Fibroblast of lung (primary cell): ENCODE measurements at places on chromosomes 7 and 10. TPM values are rescaled to one million over a fixed set of nuclear protein-coding genes. Genes with fewer than 3 reads are reported as not detected.
A peak's percentile ranks its signal among the peaks of the same experiment; 100 is the strongest.

DNA sequence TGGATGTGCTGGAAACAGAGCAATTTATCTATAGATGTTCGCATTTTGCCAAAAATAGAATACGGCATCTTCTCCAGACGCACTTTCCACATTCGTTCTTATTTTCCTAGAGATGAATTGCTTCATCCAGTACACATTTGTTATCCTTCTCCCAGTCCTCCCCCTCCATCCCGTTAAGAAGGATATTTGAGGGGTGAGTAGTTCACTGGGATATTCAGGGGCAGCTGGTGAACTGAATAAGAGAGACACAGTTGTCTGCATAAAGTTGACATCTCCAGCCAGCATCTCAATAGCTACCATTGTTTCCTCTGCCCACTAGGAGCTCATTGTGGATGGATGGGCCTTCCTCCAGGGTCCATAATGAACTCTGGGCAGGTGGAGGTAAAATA, 456.8 kb upstream of the NRP1 start:
- H3K4me3 ChIP-seq = no peak overlapping the region
- no peaks in the 10 kb centered on the region for H3K4me1 ChIP-seq
- H3K27ac ChIP-seq = no peak overlapping the region
- H3K36me3 ChIP-seq = no peaks in the 10 kb centered on the region

GRCh38 chr10:11235771-11236170, 218.1 kb downstream of the CELF2 start:
- H3K4me1 ChIP-seq = no peaks in the 10 kb centered on the region
- H3K27me3 ChIP-seq = no peaks in the 10 kb centered on the region
- H3K27ac ChIP-seq = no peak overlapping the region
- H3K36me3 ChIP-seq = no peaks in the 10 kb centered on the region

DNA sequence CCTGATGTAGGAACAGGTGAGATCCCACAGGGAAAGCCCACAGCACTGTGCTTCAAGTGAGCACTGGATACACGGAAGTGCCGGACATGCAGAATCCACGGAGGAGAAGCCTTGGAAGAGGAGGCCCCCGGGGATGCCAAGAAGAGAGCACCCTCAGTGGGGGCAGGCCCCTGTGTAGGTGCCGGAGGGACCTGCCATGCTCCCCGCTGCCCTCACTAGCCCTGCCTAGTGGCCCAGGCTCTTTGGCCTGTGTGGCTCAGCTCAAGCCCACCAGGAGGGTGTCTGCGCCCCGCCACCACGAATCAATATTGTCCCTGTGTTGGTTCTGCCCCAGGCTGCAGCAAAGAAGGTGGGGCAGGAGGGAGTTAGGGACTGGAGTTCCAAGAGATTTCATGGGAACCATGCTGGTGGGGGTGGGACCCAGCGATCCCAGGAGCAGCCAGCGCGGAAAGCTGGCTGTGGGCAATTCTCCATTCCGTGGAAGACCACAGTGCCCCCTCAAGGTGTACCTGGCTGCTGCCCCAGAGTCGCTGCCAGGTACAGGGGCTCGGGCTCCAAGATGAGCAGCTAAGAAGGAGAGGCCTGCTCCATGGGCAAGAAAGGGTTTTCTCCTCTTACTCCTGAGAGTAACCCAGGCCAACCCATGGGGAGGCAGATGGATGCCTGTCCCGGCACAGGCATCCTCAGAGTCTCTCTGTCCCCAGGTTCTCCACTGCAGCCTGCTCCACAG, 34.9 kb upstream of the LEP start:
- no peaks in the 10 kb centered on the region for H3K36me3 ChIP-seq
- H3K27ac ChIP-seq = no peak overlapping the region
- H3K27me3 ChIP-seq = peaks cover 50% of the 10 kb centered on the region
- no peak overlapping the region for H3K4me3 ChIP-seq
- no peaks in the 10 kb centered on the region for H3K4me1 ChIP-seq
- DNase-seq = no peak

GRCh38 chr10:19532411-19532810, 283.8 kb upstream of the PLXDC2 start:
- no peak for DNase-seq
- H3K4me3 ChIP-seq = no peak overlapping the region
- H3K27me3 ChIP-seq = no peaks in the 10 kb centered on the region

DNA sequence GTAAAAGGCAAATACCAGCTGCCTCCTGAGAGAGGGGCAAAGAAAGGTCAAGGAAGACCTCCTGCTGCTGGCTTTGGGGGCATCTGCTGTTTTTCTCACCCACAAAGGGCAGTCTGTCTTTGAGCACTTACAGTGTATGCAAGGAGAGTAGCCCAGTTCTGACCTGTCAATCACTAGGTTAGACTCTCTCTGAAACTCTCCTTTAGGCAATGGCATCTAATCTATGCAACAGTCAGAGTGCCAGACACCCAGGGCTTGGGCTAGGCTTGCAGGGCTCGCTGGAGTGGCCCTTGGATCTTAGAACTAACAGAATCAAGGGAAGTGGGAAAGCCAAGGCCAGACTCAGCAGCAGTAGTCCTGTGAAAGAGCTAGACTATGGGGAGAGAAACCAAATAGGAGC, 522.9 kb downstream of the NRG3 start:
- no peak overlapping the region for H3K27ac ChIP-seq
- H3K4me3 ChIP-seq = no peak overlapping the region
- no peaks in the 10 kb centered on the region for H3K4me1 ChIP-seq
- no peak for DNase-seq
- H3K36me3 ChIP-seq = no peaks in the 10 kb centered on the region
- no peaks in the 10 kb centered on the region for H3K27me3 ChIP-seq

Gene MGMT
- 21.8 and 29.1 TPM in 2 replicates for total RNA-seq

- no peaks in the 10 kb centered on the region for H3K27me3 ChIP-seq
- no peak overlapping the region for H3K27ac ChIP-seq
- no peaks in the 10 kb centered on the region for H3K36me3 ChIP-seq
- no peak for DNase-seq
- peaks cover 17% of the 10 kb centered on the region for H3K4me1 ChIP-seq
Observed at GRCh38 chr10:3480281-3480989, 304.6 kb downstream of the KLF6 start.

DNA sequence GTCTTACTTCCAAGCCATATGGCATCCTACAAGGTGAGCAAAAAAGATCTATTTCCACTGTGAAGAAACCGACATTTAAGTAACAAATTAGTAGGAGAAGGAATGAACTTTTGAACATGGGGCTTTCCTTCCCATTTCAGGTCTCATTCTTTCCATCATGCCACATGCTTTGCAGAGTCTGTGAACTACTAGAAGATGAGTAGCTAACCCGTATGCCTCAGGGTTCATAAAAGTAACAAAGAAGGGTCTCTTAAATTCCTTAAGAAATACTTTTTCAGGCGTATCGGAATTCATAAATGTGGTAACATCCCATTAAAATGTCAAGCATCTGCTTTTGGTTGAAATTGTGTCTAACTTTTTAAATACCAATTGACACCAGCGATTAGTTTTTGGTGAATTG, 81.3 kb upstream of the TNS3 start:
- H3K36me3 ChIP-seq = no peaks in the 10 kb centered on the region
- no peak overlapping the region for H3K4me3 ChIP-seq
- H3K27ac ChIP-seq = no peak overlapping the region
- no peaks in the 10 kb centered on the region for H3K27me3 ChIP-seq

Gene BLNK
- 0.33 and 0.51 TPM in 2 replicates for total RNA-seq

DNA sequence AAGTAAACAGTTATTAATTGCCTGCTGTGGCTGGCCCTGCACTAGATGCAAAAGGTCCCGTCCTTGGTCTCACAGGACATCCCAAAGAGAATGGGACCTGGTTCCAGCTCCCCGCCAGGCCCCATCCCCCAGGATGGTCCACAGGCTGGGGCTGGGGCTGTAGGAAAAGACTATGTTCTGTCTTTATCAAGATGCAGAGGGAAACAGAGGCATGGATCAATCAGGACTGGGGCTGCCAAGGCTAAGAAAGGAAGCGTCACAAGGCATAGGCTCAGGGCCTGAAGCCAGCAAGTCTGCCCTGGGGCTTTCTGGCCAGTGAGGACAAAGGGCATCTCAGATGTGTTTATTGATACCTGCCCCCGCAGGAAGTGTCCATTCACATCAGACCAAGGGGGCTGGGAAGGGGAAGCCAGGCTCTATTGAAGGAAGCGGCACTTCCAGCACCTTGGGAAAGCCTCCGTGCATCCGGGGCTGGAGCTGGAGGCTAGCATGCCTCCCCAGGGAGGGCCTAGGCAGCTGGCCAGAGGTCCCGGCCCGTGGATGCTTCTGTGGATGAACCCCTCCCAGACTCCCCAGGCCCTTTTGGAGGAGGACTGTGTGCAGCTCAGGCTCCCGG, 5.8 kb downstream of the VSIR start:
- H3K4me1 ChIP-seq = peaks cover 54% of the 10 kb centered on the region
- peak overlapping the region; percentile 74 for H3K27ac ChIP-seq
- peaks cover 1% of the 10 kb centered on the region for H3K36me3 ChIP-seq
- H3K27me3 ChIP-seq = no peaks in the 10 kb centered on the region

Gene ATRNL1
- total RNA-seq = 0.33 and 1.0 TPM in 2 replicates

GRCh38 chr7:132075515-132075914, 500.8 kb downstream of the PLXNA4 start:
- peaks cover 2% of the 10 kb centered on the region for H3K27me3 ChIP-seq

GRCh38 chr10:78272329-78272728, 238.7 kb downstream of the RPS24 start:
- H3K4me1 ChIP-seq = peaks cover 2% of the 10 kb centered on the region
- no peaks in the 10 kb centered on the region for H3K27me3 ChIP-seq
- H3K27ac ChIP-seq = no peak overlapping the region
- H3K4me3 ChIP-seq = no peak overlapping the region
- H3K36me3 ChIP-seq = no peaks in the 10 kb centered on the region

GRCh38 chr10:79444199-79445119, 965 bp downstream of the ZCCHC24 start:
- DNase-seq = peak; percentile 60
- H3K27ac ChIP-seq = peak overlapping the region; percentile 88
- peaks cover 2% of the 10 kb centered on the region for H3K36me3 ChIP-seq
- H3K4me3 ChIP-seq = peak overlapping the region; percentile 98
- H3K27me3 ChIP-seq = no peaks in the 10 kb centered on the region

Gene LIPN
- total RNA-seq = not detected in 2 replicates

Gene ADAM22
- 0.51 and 0.66 TPM in 2 replicates for total RNA-seq

- H3K27me3 ChIP-seq = no peaks in the 10 kb centered on the region
- DNase-seq = no peak
Observed at GRCh38 chr10:61330669-61331068, 122.5 kb downstream of the TMEM26 start.

DNA sequence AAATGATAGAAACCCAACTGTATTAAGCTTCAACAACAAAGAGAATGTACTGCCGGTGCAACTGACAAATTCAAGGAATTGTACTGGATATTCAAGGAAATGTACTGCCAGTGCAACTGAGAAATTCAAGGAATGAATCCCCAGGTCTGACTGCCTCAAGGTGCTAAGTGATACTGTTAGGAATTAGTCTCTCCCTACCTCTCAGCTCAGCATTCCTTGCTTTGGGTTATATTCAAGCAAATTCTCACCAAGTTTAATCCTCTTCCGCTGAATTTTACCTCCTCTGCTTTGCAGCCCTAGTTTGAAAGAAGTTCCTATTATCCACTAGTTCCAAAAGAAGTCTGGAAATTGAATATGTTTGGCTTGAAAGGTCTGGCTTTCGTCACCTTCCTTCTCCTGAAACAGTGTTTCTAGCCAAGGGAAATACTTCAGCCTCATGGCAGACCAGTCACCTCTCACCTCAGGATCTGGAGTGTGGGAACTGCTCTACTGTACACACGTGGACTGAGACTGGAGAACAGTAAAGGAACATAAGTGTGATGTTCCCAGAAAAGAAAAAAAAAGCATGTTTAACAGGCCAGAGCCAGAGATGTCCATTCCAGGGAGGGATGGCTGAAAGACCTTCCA, 60.4 kb downstream of the SORCS1 start:
- H3K27me3 ChIP-seq = no peaks in the 10 kb centered on the region
- H3K4me1 ChIP-seq = no peaks in the 10 kb centered on the region
- no peak overlapping the region for H3K27ac ChIP-seq
- no peaks in the 10 kb centered on the region for H3K36me3 ChIP-seq

Gene ANKRD61
- 0.17 and 0.26 TPM in 2 replicates for total RNA-seq

DNA sequence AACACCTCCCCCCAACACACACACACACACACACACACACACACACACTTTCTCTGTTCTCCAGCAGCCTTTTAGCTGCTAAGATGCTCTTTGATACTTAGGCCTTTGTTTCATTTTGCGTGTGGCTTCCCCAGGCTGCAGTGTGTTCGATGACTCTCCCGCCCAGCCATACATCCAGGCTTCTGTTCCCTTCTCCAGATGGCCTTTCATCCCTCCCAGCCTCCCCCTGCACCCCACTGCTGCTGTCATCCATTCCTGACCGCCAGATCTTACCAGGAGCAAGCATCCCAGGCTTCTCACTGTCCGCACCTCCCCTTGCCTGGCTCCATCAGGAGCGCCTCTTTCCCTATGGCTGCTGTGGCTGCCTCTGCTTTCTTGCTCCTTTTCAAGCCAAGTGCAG, 77.8 kb upstream of the PPIF start:
- H3K27me3 ChIP-seq = no peaks in the 10 kb centered on the region
- peaks cover 63% of the 10 kb centered on the region for H3K4me1 ChIP-seq
- H3K4me3 ChIP-seq = no peak overlapping the region
- peaks cover 12% of the 10 kb centered on the region for H3K36me3 ChIP-seq

Gene GAD2
- not detected in 2 replicates for total RNA-seq

- DNase-seq = no peak
- H3K27me3 ChIP-seq = no peaks in the 10 kb centered on the region
- H3K4me1 ChIP-seq = no peaks in the 10 kb centered on the region
Observed at GRCh38 chr10:111724121-111724520, 459.4 kb downstream of the GPAM start.

GRCh38 chr10:66625709-66626590, 299.9 kb upstream of the LRRTM3 start:
- DNase-seq = peak; percentile 3
- no peak overlapping the region for H3K4me3 ChIP-seq
- H3K36me3 ChIP-seq = no peaks in the 10 kb centered on the region

Gene PPRC1
- 9.9 and 10.0 TPM in 2 replicates for total RNA-seq

DNA sequence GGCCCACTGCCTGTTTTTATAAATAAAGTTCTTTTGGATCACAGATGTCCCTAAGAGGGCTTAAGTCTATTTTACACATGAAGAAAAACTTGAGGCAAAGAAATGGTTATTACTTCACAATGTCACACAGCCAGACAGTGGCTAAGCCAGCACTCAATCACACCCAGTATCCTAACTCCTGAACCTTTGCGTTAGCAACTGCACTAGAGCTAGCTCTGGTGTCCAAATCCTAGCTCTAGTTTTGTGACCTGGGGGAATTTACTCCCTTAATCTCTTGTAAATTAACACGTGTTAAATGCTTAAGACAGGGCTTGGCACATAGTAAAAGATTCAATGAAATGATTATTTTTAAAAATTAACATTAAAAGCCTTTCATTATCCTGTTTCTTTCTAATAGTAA, 49.0 kb upstream of the TPK1 start:
- no peak overlapping the region for H3K27ac ChIP-seq
- H3K4me3 ChIP-seq = no peak overlapping the region
- H3K4me1 ChIP-seq = no peaks in the 10 kb centered on the region
- no peaks in the 10 kb centered on the region for H3K27me3 ChIP-seq
- H3K36me3 ChIP-seq = no peaks in the 10 kb centered on the region

GRCh38 chr7:155702616-155703015, 58.2 kb downstream of the RBM33 start:
- H3K36me3 ChIP-seq = peaks cover 3% of the 10 kb centered on the region
- no peak overlapping the region for H3K4me3 ChIP-seq
- H3K27ac ChIP-seq = no peak overlapping the region

- H3K27me3 ChIP-seq = no peaks in the 10 kb centered on the region
- no peaks in the 10 kb centered on the region for H3K4me1 ChIP-seq
- DNase-seq = no peak
- H3K4me3 ChIP-seq = no peak overlapping the region
- no peaks in the 10 kb centered on the region for H3K36me3 ChIP-seq
Observed at GRCh38 chr7:126658684-126659083, 594.1 kb downstream of the GRM8 start.

Gene MOGAT3
- not detected in 2 replicates for total RNA-seq

Gene TSPAN12
- total RNA-seq = 1.5 and 1.7 TPM in 2 replicates

- H3K27me3 ChIP-seq = no peaks in the 10 kb centered on the region
- no peak for DNase-seq
- H3K4me3 ChIP-seq = no peak overlapping the region
- H3K27ac ChIP-seq = peak overlapping the region; percentile 26
Observed at GRCh38 chr10:78976825-78977755, 91.7 kb upstream of the ZMIZ1 start.
